Activated CD4-positive, alpha-beta T cell treated with anti-CD3 and anti-CD28 coated beads, Interleukin-2, amount 10 ng/mL, durations not matched to agents 24 days and 14 days (primary cell): ENCODE measurements at places on chromosomes 11 and 22.

DNA sequence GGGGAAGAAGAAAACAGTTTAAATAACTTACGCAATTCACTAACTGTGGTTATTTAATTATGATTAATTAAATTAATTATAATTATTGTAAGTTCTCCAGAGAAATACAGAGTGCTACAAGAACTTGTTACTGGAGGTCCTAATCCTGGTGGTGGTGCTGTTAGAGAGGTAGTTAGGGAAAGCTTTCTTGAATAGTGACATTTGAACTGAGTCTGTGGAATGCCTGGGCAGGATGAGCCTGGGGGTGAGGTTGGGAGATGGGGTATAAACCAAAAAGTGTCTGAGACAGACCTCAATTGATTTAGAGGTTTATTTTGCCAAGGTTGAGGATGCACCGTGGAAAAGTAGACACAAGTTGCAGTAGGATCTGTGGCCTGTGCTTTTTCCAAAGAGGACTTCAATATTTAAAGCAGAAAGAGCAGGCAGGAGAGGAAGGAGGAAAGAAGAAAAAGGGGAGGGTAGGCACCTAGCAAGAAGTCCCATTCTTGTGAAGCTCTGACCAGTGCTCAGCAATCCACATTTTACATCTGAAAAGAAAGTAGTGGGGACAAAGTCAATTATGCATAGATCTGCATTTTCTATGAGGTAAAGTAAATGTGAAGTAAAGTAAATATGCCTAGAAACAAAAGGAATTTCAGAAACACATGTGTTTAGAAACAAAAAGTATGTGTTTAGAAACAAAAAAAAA is 4.4 kb upstream of the ZNF202 start:
- no peak for DNase-seq

GRCh38 chr11:74535371-74536160 is 42.0 kb upstream of the LIPT2 start:
- DNase-seq, result no peak

DNA sequence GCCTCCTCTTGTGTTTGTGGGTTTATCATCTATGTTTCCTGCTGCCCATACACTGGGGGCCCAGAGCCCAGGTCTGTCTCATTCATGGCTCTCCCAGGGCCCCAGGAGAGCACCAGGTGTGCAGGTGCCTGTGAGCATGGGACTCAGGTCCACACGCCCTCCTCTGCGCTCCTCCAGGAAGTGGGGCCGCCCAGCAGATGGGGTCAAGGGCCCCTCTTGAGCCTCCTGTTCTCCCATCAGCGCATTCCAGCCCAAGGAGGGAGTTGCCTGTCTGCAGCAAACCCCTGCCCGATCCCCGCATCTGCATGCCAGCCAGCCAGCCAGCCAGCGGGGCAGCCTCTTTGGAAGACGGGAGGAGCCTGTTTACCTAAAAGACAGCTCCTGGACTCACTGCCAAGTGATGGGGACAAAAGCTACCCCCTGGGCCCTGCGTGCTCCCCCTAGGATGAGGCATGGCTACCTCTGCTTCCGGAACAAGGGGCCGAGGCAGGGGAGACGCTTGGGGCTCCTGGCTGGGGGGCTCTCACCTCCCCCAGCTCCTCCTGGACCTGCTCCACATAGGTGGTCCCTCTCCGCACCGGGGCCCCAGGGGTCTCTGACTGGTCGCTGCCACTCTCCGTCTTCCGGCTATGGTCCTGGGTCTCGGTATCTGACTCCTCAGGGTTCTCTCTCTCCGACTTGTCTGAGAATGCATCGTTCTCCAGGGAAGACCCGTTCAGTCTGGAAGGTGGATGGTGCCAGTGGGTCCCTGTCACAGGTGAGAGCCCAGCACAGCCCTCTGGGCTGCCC is 49.7 kb upstream of the CARS1 start:
- DNase-seq, result no peak

GRCh38 chr22:49546811-49547585 is 280.7 kb downstream of the BRD1 start:
- DNase-seq, result no peak

- no peak for DNase-seq
Measured at GRCh38 chr11:20002312-20003216, 157.7 kb downstream of the DBX1 start.

GRCh38 chr11:26580929-26581328 is 8.9 kb upstream of the MUC15 start:
- DNase-seq, result no peak

GRCh38 chr22:34763496-34763895 is 302.5 kb upstream of the ISX start:
- no peak for DNase-seq

DNA sequence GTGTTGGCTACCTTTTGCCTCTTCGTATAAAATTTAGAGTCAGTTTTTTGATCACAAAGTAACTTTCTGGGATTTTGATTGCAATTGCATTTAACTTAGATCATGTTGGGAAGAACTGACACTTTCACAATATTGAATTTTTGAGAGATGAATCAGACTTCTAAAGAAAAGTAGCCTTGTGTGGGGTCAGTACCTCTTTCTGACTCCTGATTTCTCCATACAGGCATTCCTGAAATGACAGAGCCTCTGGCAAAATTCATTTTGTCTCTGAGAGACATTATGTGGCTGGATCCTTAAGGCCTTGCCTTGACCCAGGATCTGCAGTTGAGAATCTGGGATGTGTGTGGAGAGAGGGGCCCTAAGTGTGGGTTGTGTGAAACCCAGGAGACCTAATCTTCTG is 37.8 kb downstream of the PPFIBP2 start:
- DNase-seq, result no peak

DNA sequence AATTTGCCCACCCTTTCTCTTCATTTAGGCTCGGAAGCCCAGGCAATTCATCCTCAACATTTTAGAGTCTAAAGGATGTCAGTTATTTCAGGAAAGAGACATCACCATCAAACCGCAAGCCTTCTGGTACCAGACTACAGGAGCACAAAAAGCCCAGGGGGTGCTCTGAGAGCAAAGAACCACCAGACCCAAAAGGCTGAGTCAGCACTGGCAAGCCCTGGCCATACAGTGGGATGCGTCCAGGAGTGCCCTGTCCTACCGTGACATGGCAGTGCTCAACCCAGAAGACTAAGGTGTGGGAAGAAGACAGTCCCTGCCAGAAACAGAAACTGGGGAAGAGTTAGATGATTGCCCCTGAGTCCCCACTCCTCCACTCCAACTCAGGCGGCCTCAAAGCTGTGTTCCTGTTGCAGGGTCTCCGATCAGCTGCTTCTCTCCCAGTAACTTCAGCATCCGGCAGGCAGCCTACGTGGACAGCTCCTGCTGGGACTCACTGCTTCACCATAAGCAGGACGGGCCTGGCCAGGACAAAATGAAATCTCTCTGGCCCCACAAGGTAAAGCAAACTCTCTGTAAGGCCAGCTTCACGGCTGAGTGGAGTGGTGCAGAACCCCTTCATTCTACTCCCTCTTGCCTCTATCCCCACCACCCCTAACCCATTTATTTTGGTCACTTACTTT is 1.5 kb downstream of the PANX3 start:
- peak; percentile 46 for DNase-seq

DNA sequence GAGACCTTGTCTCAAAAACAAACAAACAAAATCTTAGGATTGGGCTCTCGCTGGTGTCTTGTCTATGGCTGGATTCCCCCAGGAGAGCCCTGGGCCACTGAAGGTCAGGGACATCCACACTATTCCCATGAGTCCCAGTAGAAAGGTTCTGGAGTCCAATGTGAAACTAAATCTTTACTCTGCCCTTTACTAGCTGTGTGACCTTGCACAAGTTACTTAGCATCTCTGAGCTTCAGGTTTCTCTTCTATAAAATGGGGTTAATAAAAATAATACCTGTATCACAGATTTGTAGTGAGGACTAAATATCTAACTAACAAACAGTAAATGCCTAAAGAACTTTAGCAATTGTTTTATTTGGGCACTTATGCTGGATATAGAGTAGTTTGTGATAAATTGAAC is 9.0 kb downstream of the SLC43A1 start:
- no peak for DNase-seq

DNA sequence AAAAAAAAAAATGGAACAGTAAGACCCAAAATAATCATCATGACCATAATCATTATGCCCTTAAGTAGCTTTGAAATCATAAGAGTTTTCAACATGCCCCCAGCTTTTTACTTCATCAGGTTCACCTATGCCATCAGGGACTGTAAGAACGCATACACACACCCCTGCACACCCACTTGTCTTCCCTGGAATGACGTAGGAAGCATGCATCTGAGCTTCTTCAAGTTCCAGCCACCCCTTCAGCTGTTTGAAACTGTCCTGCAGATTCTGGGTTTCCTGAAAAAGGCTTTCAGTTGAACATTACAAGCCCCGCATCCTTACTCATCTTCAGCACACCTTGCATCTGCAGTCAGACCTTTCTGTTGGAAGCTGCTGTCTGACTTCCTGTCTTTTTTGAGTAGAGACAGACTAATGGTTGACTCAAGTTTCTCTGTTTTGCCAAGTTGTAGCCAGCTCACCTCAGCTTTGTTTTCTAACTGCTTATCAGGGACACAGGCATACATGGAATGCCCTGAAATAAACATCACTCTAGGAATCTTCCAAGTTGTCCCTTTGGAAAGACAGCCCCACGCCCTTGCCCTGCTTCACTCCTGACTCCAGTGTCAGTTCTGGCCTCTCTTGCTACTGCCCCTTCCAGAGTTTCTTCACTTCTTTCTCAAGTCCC is 37.0 kb downstream of the ARHGAP1 start:
- no peak for DNase-seq
